Activated T-helper 1 cell treated with anti-CD3 and anti-CD28 coated beads, Interleukin-2, amount 50 U/mL, for 16 hours (primary cell): ENCODE measurements at places on chromosomes 5 and 9.

GRCh38 chr5:16856531-16856930 lies 79.6 kb downstream of the MYO10 start:
- DNase-seq: no peak

GRCh38 chr5:38776149-38776896 lies 69.5 kb upstream of the OSMR start:
- DNase-seq: no peak

DNA sequence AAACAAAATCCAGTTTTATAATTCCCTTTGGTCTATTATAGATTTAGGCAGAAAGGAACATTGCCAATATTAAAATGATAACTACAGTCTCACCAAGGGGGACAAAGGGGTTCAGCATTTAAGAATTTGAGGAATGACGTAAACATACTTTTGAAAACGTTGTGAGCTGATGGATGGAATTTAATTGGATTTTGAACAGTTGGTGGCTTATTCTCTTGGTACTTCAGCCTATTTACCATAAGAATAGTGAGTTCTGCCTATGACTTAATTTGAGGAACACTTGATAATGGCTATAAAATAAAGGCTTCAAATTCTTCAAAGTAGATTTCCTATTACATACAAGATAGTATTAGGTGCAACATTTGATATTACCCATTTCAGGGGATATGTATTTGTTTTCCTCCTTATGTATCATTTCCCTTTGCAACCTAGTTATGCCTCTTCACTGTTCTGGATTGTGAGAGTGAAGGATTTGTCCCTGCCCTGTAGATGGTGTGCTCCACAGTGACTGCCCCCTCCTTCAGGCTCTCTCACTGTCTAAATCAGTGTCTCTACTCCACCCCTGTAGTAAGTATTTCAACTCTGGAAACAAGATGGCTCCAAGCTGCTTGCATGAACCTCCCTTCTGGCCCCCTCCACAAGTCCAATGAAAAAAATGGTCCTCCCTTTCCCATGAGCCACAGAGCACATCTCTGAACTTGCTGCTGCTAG lies 225.6 kb downstream of the ARHGEF28 start:
- DNase-seq: no peak

- DNase-seq: no peak
These were observed 23.7 kb upstream of the TNC start for GRCh38 chr9:115141612-115142011.

GRCh38 chr9:5614192-5614591 lies 14.7 kb upstream of the RIC1 start:
- no peak for DNase-seq

GRCh38 chr9:72871685-72872084 lies 81.2 kb downstream of the ALDH1A1 start:
- no peak for DNase-seq

DNA sequence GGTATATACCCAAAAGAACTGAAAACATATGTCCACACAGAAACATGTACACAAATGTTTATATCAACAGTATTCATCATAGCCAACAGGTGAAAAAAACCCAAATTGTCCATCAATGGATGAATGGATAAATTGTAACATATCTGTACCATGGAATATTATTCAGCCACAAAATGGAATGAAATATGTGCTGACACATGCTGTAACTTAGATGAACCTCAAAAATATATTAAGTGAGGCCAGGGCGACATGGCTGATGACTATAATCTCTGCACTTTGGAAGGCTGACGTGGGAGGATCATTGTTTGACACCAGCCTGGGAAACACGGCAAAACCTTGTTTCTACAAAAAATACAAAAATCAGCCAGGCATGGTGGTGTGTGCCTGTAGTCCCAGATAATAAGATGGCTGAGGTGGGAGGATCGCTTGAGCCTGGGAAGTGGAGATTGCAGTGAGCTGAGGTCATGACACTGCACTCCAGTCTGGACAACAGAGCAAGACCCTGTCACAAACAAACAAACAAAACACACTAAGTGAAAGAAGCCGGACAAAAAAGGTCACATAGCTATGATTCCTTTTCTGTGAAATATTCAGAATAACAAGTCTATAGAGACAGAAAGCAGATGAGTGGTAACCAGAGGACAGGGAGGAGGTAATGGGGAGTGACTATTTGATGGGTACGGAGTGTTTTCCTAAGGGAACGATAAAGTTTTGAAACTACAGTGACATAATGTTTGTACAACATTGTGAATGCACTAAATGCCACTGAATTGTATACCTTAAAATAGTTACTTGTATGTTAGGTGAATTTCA lies 11.4 kb downstream of the KYAT1 start:
- no peak for DNase-seq

GRCh38 chr5:14347522-14347921 lies 204.4 kb downstream of the TRIO start:
- no peak for DNase-seq

DNA sequence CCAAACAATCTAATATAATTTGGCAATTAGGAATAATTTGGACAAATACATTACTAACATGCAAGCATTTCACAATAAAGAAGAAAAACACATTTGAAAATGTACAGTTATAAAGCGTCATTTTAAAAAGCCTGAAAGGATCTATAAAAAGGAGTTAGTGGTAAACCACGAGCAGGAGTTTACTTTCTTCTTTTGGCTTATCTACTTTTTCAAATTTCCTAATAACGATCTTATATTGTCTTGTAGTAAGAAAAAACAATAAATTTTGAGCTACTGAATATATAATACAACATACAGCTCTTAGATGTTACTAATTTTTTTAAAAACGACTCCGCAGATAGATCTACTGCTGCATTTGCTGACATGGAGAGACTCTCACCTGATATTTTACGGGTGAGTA lies 79.9 kb downstream of the SMIM23 start:
- no peak for DNase-seq

GRCh38 chr9:134571946-134572917 lies 69.4 kb upstream of the COL5A1 start:
- DNase-seq: no peak

DNA sequence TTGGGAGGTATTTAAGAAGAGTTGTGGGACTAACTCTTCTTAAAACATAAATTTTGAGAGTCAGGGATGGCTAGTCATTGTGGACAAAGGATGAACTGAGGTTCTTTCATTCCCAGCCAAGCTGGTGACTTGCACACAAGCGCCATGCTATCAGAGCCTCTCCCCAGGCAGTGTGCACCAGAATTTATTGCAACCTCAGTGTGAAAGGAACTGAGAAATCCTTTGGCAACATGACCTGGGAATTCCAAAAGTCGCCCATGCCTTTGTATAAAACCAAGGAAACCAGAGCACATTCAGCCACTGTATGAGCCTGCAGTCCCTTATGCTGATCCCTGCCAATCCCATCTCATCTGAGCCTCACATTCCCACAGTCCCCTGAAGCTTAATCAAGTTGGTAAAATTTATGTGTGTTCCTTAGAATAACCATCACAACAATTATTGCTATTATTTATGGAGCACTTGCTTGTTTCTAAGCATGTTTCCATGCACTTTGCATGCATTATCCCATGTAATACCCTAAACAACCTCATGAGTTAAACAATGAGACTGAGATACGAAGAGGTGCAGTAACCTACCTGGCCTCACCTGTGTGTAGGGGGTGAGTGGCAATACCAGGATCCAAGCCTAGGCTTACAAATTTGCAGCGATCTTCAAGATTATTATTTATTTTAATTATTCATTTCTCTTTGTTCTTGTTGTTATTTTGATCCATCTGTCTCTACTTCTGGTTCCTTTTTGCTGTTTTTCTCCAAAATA lies 116.4 kb downstream of the NTRK2 start:
- DNase-seq: no peak

GRCh38 chr5:96373381-96373733 lies 59.7 kb downstream of the PCSK1 start:
- no peak for DNase-seq

GRCh38 chr5:177507165-177507564 lies 2.5 kb downstream of the DOK3 start:
- no peak for DNase-seq

DNA sequence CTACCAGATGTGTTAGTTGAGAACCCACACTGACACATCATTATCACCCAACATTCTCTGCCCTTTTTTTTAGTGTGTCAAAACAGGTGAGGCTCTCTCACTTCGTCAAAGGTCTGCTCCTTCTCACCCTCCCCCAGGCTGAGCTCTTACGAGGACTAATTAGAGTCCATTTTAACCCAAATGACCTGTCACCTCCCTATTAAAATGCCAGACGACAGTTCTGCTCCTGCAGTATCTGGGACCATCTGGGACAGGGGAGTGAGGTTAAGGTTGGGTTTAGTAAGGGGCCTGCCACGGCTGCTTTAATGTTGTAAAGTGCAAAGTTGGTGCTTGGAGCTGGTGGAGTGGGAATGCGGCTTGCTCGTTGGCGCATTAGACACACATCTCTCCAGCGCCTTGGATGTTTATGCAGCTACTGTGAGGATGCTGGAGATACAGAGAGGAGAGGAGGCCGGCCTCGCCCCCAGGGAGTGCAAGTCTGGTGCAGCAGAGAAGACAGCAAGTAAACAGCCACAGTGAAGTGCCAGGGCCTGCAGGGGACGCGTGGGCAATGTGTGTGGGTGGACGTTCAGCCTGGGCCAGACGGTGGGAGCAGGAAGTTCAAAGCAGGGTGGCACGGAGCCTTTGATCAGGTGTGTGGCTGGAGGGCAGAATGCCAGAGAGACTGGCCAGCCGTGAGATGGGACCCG lies 96.2 kb downstream of the C9orf50 start:
- DNase-seq: no peak
